Upper lobe of left lung (tissue), 6 donors: ENCODE measurements at places on chromosomes 2 and 18. TPM values are rescaled to one million over a fixed set of nuclear protein-coding genes. Genes with fewer than 3 reads are reported as not detected.

GRCh38 chr2:6940820-6941219 lies 23.6 kb downstream of the RNF144A start:
- no peak for DNase-seq

DNA sequence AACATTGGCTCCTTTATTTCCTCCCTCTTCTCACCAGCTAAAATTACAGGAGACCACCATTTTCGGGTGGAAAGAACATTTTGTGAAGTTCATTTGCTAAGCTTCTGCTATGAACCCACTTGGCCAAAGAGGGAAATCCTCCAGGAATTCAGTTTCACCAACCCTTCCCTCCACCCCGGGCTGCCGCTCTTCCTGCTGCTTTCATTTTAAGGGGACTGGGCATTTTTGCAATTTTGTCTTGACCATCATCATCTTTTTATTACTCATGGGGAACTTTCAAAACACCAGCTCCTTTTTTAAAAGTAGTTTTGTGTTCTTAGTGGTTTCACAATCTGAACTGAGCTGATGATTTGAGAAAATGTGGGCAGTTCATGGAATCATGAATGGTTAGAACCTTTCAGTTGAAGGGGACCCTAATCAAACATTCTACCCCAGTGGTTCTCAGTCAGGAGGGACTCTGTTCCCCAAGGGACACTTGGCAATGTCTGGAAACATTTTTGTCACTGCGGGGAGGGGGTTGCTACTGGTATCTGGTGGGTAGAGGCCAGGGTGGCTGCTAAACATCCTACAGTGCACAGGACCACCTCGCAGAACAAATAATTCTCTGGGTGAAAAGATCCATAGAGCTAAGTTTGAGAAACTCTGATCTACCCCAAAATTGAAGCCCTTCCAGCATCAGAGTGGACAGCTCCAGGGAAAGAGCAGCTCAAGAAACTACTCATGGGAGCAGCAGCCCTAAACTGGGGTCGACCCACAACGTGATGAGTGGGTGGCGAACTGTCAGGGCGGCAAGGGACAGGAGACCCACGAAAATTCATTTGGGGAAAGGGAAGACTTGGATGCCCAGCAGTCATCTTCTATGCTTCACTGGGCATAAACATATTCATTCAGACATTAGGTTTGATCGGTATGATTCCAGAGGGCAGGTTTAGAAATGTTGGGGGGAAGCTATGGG lies 92.9 kb downstream of the ACKR3 start:
- DNase-seq: no peak

Gene ERMN
- 0.40 TPM for total RNA-seq

- no peak for DNase-seq
Measured at GRCh38 chr18:44764863-44765262, 84.2 kb downstream of the SETBP1 start.

DNA sequence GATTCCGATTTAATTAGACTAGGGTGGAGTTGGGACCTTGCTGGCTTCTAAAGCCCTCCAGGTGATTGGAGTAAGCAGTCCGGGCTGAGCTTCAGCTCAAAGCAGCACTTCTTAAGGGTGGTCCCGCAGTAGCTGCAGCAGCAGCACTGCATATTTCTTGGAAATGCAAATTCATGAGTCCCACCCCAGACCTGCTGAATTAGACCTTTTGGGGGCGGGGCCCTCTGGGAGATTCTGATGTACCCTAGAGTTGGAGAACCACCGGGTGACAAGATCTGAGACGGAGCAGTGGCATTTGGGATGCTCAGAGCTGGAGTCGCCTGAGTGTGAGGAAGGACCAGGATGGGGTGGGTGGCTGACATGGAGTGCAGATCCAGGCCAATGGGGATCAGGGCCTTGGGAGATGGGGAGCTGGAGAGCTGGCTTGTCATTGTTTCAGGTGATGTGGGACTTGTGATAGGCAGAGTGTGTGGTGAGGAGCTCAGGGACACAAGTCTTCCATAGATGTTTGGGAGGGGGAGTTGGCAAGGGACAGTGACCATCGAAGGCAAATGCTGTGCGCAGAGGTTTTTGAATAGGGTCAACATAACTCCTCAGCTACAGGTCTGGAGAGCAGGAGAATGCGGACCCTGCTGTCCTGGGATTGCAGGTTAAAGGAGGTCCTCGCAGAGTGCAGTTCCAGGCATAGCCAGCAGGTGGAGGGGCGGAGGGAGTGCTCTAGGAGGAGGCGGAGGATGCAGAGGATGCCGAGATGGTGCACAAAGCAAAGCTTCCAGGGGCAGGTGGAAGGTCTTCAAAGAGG lies 130.9 kb upstream of the RAB12 start:
- DNase-seq: peak; percentile 33

Gene CTIF
- total RNA-seq: 62.4 TPM

DNA sequence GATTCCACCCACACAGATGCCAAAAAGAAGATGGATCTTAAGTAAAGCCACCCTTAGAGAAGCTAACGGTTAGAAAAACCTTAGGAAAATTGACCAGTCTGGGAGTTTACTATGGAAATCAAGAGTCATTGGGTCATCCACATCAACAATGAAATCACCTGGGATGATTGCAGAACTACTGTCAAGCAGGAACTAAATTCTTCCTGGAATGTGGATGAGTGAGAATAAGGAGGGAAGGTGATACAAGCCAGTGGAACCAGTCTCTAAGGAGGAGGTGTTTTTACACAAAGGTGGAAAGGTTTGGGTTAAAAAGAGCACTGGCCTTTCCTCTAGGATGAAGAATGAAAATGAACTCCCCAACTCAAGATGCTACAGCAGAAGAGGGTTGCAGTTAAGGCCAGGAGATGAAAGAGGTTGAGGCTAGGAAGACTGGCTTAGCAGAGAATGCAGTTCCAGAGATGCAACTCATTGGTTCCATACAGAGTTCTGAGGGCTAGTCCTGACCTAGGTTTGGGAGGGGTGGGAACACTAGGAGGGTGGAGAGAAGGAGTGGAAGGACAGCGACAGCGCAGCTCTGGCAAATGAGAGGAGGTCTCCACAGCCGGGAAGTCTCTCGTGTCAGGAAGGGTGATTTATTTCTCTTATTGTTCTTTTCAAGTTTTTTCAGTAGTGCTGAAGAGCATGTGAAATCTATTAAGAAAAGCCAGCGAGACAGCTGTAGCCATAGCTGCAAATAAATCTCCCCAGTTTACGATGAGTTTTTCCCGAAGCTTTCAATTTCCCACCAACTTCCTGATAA lies 27.7 kb upstream of the KDM3A start:
- no peak for DNase-seq

Gene GPR155
- 4.1 TPM for total RNA-seq

- DNase-seq: peak; percentile 99
Measured at GRCh38 chr2:9951522-9952285, at the start of gene GRHL1. Gene GRHL1 (plus strand): TSS chr2:9951693. CDS start chr2:9951834, 141 bp downstream.

- no peak for DNase-seq
Measured at GRCh38 chr18:44589693-44590355, 90.9 kb upstream of the SETBP1 start.

Gene GCG
- total RNA-seq: 0.23 TPM

DNA sequence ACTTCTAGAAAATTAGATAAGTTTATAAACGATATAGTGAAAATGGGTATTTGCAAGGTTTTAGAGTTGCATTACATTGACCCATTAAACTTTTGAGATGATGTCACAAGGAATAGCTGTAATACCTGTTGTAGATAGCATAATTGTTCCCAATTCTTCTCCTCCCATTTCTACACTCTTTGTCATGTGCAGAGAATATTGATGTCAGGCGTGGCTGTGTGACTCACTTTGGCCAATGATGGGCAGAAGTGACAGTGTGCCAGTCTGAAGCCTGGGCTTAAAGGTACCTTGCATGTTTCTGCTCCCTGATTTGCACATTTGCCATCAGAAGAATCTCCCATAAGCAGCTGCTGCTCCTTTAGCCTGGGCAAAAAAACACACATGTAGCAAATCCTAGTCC lies 26.9 kb upstream of the CCBE1 start:
- no peak for DNase-seq

DNA sequence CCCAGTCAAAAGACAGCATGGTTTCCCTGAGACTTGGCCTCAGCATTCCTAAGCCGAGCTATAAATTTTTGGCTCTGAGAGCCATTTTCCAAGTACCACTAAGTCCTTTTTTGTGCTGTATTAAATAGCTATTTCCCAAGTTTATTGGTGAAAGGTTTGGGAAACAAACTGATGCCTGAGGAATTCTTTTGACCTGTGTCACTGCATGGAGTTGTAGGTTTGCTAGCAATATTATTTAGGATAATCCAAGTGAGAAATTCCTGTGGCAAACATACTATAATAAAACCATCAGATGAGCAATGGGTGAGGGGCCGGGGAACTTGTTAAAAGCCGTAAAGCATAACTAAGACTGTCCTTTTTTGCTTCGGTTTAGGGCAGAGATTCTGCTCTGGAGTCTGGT lies 28.4 kb downstream of the ARHGAP28 start:
- DNase-seq: no peak

DNA sequence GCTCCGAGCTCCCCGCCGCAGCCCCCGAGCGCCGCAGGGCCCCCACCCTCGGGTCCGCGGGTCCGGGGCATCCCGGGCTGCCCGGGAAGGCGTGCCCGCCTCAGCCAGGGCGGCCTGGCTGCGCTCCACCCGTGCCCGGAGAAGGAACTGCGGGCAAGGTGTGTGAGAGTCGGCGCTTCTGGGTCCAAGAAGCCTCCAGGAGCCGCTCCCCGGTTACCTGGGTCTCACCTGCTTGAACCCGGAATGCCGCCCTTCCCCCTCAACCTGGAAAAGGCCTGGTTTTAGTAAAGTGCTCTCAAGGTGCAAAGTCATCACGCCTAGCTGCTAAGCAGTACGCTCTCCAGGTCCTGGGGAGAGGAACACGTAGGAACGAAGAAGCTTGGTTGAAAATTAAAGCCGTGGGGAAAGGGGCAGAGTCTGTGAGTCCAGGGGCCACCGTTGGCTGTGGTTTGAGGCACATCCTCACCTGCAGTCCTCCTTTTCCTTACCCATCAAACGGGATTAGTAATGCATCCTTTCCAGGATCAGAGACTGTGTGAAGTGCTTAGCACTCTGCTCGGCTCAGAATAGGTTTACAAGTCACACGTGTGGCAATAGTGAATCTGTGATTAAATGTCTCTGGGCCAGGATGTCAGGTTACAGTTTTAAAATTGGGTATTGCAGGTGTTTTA lies 1.2 kb downstream of the ASAP2 start:
- no peak for DNase-seq

DNA sequence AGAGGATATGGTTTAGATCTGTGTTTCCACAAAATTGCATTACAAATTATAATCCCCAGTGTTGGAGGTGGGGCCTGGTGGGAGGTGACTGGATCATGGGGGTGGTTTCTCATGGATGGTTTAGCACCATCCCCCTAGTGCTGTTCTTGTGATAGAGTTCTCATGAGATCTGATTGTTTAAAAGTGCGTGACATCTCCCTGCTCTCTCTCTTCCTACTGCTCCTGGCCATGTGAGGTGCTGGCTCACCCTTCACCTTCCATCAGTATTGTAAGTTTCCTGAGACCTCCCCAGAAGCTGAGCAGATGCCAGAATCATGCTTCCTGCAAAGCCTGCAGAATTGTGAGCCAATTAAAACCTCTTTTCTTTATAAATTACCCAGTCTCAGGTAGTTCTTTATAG lies 33.1 kb downstream of the LHCGR start:
- no peak for DNase-seq

DNA sequence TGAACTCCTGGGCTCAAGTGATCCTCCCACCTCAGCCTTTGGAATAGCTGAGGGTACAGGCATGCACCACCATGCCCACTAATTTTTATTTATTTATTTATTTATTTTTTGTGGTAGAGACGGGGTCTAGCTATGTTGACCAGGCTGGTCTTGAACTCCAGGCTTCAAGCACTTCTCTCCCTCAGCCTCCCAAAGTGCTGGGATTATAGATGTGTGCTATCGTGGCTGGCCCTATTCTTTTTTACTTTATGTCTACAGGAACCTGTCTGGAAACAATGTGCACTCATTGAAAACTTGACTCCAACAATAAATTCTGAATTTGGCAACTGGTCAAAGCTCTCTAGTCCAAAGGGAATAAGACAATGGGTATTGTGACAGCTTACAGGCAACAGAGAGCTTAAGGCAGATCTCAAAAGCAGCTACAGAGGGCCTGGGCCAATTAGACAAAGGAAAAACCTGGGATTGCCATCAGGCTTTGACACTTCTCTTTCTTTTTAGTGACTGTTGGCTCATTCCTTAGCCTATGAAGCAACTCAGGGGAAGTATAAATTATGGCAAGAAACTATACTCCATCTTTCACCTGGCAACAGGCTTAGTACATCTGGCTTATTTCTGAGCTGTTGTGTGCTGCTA lies 55.1 kb upstream of the RAPGEF4 start:
- no peak for DNase-seq

Gene RAMP1
- 14.1 TPM for total RNA-seq

GRCh38 chr2:44801841-44802776 lies 139.4 kb upstream of the SIX3 start:
- DNase-seq: peak; percentile 81

GRCh38 chr2:101047075-101047766 lies 45.1 kb downstream of the RPL31 start:
- DNase-seq: no peak

GRCh38 chr18:11027862-11028261 lies 121.5 kb downstream of the PIEZO2 start:
- DNase-seq: no peak

DNA sequence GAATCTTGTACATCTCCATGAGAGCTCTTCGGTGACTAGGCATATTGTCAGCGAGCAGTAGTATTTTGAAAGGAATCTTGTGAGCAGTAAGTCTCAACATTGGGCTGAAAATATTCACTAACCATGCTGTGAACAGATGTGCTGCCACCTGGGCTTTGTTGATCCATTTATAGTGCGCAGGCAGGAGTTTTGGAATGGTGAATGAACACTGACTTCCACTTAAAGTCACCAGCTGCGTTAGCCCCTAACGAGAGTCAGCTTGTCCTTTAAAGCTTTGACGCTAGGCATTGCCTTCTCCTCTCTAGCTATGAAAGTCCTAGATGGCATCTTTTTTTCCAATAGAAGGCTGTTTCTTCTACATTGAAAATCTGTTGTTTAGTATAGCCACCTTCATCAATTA lies 4.1 kb downstream of the ASB1 start:
- DNase-seq: no peak

DNA sequence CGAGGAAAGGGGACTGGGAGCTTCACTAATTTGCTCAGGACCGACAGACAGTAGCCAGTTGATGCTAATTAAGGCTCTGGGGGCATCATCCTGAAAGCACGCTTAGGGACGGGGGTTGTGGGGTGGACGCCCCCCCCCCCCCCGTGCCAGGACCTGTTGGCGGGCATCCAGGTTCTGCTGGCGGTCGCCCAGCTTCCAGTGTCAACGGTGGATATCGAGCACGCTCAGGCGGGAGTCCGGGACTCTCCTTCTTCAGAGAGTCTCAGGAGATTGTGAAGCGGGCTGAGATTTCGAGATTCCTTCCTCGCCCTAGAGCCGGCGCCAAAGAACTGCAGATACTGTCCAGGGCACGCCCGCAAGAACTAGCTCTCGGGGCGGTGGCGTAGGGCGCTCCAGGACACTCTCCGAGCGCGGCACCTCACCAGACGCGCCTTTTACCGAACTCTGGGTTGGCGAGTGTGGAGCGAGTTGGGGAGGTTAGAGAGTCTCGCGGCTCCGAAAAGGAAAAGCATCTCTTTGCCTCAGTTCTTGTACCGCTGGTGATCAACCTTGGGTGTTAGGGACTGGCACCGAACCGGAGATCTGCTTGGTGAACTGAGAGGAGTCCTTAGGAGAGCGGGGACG lies 5.6 kb downstream of the RAX start:
- peak; percentile 52 for DNase-seq

Gene CSRNP3
- total RNA-seq: 2.0 TPM

Gene COLEC12
- 29.3 TPM for total RNA-seq

- DNase-seq: no peak
Measured at GRCh38 chr2:172635548-172635947, 79.7 kb downstream of the PDK1 start.

Gene DNAJC10
- total RNA-seq: 38.3 TPM
